GF-D8 (cell line): ENCODE measurements at places on chromosomes 2 and 18.

DNA sequence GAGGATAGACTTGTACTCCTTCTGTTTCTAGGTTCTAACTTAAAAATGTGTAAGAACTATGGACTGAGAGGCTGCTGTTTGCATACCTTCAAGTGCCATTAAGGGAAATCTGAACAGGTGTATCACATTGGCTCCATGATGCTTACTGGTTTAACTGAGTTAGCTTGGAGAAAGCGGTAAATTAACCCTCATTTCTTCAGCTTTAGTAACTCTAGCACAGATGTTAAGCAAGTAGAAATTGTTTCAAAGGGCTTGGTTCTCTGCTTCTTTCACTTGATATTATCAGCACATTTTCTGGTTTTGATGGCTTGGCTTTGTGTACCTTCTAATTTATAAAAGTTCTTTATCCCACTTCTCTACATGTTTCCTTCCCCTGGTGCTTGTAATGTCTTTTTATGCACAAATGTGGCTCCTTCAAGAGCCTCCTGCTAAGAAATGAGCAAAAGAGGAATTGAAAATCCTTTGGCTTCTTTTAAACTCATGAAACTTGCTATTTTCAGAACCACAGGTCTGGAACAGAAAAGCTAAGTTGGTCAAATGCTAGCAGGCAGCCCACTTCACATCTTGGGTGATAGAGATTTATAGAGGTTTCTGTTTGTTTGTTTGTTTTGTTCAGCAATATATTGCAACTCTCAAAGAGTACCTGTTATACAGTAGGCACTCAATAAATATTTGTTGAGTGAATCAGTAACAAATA lies 249.9 kb upstream of the THUMPD2 start:
- no peak for DNase-seq

- DNase-seq: no peak
Measured at GRCh38 chr2:201411421-201411820, 39.8 kb downstream of the TRAK2 start.

DNA sequence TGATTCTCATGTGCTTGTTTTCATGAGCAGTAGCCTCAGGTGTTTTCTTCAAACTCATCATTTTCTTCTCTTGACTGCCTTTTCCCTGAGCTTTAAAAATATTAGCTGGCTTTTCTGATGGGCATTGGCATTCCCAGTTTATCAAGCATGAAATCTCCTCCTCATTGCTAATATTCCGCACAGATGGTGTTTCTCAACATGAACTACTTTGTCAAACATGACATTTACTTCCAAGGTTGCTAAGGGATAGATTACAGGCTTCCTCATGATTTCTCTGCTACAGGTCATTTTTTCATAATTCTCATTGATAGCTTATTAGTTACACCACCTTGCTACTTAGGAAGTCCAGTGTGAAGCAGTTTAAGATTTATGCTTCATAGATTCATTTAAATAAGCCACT lies 1116.9 kb upstream of the CNTNAP5 start:
- DNase-seq: no peak

GRCh38 chr2:172011812-172012575 lies 12.2 kb downstream of the METAP1D start:
- no peak for DNase-seq

DNA sequence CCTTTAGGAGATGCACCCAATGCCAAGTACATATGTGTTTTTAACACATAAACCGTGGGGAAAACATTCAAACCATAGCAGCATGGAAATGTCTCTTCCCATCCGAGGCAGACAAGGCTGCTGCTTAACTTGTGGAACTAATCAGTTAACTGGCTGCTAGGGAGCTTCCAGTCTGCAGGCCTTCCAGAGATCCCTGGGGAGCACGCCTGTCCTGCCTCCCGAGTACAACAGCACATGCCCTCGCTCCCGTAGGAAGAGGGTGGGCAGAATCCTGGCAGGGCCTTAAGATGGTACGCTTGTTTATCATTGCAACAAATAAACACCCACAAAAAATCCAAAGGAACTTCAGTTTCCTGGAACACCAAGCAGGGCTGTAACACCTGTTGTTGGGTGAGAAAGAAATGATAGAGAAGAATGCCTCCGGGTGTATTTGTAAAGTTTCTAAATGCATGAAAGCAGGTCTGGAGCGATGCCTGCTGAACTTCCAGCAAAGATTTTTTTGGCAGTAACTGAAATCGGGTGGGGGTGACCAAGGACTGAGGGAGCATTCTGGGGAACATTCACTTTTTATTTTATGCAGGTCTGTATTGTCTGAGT lies 56.2 kb downstream of the EDAR start:
- DNase-seq: no peak

GRCh38 chr2:239577935-239578334 lies 177.1 kb upstream of the HDAC4 start:
- DNase-seq: no peak

- DNase-seq: no peak
Measured at GRCh38 chr2:164599954-164600589, 21.2 kb downstream of the GRB14 start.

- DNase-seq: no peak
Measured at GRCh38 chr2:6254441-6254840, 562.3 kb downstream of the SOX11 start.

DNA sequence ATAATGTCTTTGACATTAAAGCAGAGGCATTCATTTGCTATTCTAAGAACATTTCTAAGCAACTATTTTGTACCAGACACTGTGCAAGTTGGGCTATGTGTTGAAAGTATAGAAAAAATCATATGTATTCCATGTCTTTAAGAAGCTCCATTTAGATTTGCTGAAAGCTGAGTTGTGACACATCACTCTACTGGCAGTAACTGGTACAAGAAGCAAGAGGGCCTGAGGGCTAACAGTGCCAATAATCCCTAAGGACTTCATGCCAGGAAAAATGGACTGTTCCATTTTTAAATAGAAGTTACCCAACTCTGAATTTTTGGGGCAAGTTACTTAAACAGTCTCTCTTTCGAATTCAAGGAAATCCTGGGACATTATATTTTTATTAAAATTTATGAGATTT lies 178.7 kb downstream of the SRBD1 start:
- DNase-seq: no peak

GRCh38 chr18:33201509-33201926 lies 239.0 kb downstream of the CCDC178 start:
- no peak for DNase-seq

GRCh38 chr2:46458763-46459500 lies 20.4 kb upstream of the TMEM247 start:
- DNase-seq: no peak

GRCh38 chr2:6067806-6068205 lies 375.6 kb downstream of the SOX11 start:
- no peak for DNase-seq

DNA sequence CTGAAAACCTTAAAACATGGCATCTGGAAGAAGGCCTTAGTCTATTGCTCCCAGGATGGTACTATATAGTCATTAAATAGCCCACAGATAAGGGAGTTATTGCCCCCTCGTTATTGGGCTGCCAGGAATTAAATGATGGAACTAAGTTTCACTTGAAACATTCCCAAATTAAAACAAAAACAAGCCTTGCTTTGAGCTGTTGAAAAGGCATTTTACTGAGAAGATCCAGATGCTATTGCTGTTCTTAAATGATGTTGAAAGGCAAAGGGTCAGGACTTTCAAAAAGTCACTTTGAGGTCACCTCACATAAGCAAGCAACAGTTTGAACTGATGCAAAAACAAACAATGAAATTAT lies 2.0 kb upstream of the AMMECR1L start:
- no peak for DNase-seq

DNA sequence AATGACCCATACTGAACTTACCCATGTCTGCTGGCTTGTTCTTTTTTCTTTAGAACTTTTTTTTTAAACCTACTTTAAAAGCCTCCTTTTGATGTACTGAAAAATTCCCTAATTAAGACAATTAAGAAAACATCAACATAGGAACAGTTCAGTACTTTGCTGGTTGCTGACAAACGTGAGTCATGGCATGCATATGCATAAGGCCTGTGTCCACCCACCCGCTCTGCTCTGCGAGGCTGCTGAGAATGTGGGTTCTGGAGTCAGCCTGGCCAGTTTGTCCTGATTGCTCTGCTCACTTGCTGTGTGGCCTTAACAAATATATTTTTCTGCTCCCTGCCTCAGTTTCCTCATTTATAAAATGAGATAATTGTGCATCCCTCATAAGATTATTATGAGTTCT lies 27.3 kb downstream of the LAMA3 start:
- no peak for DNase-seq

DNA sequence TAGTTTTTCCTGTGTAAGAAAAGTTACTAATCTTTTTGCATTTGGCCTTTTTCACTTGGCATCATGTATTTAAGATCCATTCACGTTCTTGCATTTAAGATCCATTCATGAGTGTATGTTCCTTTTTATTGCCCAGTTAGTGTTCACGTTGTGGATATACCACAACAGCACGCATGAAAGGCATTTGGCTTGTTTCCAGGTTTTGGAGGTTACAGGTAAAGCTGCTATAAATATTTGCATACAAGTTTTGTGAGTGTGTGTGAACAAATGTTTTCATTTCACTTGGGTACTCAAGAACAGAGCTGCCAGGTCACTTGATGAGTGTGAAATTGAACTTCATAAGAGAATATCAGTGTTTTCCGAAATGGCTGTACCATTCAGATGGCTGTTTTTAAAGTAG lies 121.2 kb downstream of the CCBE1 start:
- DNase-seq: no peak

DNA sequence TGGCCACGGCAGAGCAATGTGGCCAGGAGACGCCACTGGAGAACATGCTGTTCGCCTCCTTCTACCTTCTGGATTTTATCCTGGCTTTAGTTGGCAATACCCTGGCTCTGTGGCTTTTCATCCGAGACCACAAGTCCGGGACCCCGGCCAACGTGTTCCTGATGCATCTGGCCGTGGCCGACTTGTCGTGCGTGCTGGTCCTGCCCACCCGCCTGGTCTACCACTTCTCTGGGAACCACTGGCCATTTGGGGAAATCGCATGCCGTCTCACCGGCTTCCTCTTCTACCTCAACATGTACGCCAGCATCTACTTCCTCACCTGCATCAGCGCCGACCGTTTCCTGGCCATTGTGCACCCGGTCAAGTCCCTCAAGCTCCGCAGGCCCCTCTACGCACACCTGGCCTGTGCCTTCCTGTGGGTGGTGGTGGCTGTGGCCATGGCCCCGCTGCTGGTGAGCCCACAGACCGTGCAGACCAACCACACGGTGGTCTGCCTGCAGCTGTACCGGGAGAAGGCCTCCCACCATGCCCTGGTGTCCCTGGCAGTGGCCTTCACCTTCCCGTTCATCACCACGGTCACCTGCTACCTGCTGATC lies 4.9 kb downstream of the GPR17 start:
- no peak for DNase-seq

- peak; percentile 51 for DNase-seq
Measured at GRCh38 chr2:25582077-25582830, 91.1 kb downstream of the DTNB start.

GRCh38 chr2:138722316-138722715 lies 57.9 kb downstream of the NXPH2 start:
- DNase-seq: no peak
